NCI-H1092 (cell line): ENCODE measurements at places on chromosomes 2 and 18.

GRCh38 chr2:95388856-95389244 is 13.7 kb upstream of the FAHD2A start:
- no peak for DNase-seq

DNA sequence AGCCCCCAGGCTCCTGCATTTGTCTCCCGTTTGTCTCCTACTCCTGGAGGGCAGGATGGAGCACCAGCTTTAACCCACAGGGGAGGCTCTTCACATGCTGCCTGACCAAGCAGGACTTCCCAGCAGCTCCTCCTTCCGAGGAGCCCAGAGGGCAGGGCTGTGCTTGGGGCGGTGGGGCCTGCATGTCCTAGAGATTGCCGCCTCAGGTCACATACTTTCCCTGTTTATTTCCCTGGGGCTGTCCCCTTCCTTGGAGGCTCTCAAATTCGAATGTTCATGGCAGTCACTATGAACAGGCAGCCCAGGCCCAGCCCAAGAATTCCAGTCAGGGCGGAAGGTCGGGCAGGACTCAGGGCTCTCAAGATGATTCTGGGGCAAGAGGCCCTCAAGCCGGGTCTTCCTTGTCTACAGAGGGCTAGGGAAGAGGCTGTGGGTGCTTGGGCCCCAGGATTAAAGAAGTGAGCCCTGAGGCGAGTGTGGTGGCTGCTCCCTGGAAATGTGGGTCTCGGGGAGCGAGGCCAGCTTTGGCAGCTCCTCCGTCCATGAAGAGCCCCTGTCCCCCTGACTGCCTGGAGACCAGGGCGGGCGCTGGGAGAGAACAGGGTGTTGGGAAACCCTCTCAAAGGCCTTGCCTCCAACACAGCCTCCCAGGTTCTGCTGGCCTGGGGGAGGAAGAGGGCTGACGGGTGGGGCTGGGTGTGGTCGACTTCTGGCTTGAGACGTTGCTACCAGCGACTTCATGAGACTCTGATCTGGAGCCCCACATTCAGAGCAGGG is 48.9 kb upstream of the HPCAL1 start:
- DNase-seq: no peak

DNA sequence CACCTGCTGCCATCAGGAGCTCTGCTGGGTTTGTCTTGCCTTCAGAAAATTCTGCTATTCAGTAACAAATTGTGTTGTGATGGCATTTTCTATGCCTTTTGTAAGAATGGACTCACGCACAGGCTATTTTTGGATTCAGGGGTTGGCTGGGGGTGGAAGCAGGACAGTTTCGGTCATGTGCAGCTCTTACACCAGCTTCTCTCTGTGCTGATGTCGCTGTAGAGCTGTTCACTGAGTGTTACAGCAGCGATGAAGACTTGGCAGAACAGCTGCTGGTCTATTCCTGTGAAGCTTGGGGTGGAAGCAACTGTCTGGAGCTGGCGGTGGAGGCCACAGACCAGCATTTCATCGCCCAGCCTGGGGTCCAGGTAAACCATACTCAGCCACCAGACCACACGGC is 49.2 kb downstream of the TRPM8 start:
- no peak for DNase-seq

GRCh38 chr2:132692816-132693215 is 22.8 kb upstream of the LYPD1 start:
- DNase-seq: no peak

- no peak for DNase-seq
Measured at GRCh38 chr18:48777744-48778116, 173.0 kb downstream of the SMAD7 start.

DNA sequence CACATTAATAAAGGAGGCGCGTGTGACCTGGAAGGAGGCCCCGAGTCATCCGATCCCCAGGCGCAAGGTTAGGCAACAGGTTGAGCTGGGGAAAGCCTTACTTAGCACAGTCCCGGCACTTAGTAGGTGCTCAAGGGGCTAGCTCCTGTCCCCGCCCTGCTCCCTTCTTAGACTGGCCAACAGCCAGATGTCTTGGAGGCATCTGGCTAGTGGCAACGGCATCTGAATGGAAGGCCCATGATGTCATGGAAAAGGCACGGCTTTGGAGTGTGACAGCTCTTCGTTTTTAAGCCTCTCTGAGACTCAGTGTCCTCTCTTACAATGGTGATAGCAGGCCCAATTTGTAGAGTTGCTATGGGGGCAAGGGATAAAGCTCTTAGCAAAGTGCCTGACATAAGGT is 258.3 kb downstream of the CYRIA start:
- DNase-seq: no peak

GRCh38 chr2:175619179-175620045 is 382.7 kb downstream of the LNPK start:
- DNase-seq: no peak

GRCh38 chr2:202270487-202270886 is 4.9 kb downstream of the NOP58 start:
- no peak for DNase-seq

DNA sequence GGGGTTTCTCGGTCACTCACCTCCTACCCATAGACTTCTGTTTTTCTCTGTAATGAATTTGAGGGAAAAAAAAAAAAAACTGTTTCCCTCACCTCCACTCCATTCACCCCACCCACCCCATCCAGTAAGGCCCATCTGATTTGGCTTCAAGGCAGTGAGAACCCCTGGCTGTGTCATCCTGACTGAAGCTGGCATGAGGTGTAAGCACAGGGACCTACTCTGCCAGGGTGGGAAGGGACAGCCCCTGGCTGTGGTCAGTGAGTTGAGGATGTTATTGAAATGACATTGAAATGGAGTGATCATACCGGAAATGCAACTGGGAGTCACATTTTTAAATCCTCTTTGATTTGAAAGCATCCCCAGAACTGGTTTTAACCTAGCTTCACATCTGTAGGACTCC is 19.1 kb upstream of the BCL2L11 start:
- no peak for DNase-seq

- DNase-seq: no peak
Measured at GRCh38 chr2:196370381-196370780, 199.0 kb upstream of the STK17B start.

DNA sequence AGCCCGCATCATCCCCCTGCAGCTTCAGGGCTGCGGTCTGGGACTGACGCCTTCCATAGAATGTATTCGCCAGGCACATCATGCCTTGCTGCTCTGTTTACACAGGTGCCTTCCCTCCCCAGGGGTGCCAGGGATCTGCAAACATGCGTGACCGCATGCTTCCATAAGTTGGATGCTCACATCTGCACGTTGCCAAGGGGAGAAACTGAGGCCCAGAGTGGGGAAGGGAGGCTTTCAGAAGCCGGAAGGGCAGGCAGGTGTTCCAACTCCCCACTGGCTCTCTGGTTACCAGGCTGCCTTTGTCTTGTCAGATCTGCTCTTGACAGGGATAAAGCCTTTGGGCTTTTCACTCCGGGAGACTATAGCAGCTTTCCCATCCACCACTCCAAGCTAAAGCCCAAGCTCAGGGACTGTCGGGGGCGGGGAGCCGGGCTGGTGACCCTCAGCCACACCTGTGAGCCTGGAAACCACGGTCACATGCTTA is 125.8 kb upstream of the TNP1 start:
- peak; percentile 95 for DNase-seq

DNA sequence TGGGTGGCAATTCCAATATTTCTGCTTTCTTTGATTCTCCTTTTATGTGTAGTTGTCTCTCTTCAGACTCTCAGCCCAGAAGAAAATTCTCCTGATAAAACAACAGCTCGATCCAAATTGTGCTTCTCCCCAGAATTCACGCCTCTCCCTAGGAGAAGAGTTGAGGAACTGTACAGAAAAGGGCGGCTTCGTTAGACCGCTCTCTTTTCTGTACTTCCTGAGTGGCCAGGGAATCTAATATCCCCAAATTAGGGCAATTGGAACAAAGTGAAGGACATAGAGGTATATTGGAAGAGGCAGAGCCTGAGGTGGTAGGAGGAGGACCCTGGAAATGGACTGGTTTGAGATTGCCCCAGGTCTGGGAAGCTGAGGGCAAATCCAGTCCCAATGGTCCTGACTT is 5.6 kb downstream of the ADCYAP1 start:
- no peak for DNase-seq

- no peak for DNase-seq
Measured at GRCh38 chr2:69242651-69243051, 144.4 kb downstream of the GFPT1 start.
